A549 treated with RU486 at 1 μM for 4 hours (cell line): ENCODE measurements at places on chromosomes 12 and 14. TPM values are rescaled to one million over a fixed set of nuclear protein-coding genes. Genes with fewer than 3 reads are reported as not detected.

The PITPNM2 gene
- 11.7 to 20.3 TPM (median 16.9 TPM) in 5 replicates for total RNA-seq

The TMEM30B gene
- 0.10 to 0.33 TPM (median 0.22 TPM) in 5 replicates for total RNA-seq

The ZC3H10 gene
- 2.4 to 3.7 TPM (median 2.8 TPM) in 5 replicates for total RNA-seq

The LHX5 gene
- total RNA-seq: 0.03 TPM in 1 of 5 replicates, not detected in the others

The TCL1B gene
- not detected in 5 replicates for total RNA-seq
